CD4-positive, alpha-beta T cell (primary cell): ENCODE measurements at places on chromosomes 4 and X.
A peak's percentile ranks its signal among the peaks of the same experiment; 100 is the strongest.

DNA sequence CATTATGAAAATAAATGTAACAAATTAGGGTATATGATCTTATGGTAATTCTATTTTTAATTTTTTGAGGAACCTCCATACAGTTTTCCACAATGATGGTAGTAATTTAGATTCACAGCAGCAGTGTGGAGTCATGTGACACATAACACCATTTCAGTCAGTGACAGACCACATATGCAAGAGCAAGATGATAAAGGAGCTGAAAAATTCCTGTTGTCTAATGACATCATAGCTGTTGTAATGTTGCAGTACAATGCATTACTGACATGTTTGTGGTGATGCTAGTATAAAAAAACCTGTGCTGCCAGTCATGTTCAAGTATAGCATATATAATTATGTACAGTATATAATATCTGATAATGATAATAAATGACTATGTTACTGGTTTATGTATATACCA, 28.5 kb downstream of the EMCN start:
- no peak for DNase-seq

DNA sequence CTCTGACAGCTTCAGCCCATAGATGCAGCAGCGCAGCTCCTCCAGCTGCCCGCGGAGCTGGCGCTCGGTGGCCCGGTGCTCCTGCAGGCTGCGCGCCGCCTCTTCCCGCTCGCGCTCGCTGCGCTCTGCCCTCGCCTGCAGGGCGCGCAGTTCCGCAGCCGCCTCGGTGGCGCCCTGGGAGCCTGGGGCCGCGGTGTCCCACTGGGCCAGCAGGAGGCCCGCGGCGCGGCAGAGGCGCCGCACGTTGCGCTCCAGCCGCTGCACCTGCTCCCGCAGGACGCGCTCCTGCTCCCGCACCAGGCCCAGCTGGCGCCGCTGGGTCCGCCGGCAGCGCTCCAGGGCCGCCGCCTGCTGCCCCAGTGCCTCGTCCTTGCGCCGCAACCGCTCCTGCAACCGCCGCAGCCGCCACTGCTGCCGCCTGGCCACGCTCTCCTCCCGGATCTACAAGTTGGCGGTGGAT, 10.1 kb downstream of the C4orf50 start:
- no peak for DNase-seq

DNA sequence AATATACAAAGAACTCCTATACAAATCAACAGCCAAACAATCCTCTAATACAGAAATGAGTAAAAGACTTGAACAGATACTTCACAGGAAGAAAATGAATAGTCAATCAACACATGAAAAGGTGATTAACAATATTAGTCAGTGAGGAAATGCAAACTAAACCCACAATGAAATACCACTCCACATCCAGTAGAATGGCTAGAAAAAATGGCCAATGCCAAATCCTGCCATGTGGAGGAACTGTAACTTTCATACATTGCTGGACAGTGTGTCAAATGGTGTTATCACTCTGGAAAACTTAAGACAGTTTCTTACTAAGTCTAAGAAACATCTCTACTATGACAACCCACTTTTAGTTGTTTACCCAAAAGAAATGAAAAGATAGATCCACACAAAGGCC, 59.5 kb downstream of the NSG1 start:
- DNase-seq: no peak

- DNase-seq: no peak
Observed at GRCh38 chr4:169254546-169254983, 16.2 kb downstream of the SH3RF1 start.

DNA sequence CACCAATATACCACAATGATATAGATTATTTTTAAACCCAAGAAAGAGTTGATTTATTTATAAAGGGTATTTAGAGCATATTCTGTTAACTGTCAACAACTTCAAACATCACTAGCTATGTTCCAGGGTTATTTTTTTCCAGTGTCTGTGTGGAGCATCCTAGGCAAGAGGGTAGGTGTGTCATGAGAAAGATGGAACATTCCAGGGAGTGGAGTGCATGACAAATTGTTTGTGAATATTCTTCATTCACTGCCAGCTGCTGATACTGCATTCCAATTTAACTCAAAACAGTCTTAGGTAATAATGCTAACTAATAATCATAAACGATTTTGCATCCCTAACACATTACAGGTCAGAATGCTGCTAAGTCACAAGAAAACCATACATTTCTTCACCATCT, 148.7 kb upstream of the RASGEF1B start:
- no peak for DNase-seq

DNA sequence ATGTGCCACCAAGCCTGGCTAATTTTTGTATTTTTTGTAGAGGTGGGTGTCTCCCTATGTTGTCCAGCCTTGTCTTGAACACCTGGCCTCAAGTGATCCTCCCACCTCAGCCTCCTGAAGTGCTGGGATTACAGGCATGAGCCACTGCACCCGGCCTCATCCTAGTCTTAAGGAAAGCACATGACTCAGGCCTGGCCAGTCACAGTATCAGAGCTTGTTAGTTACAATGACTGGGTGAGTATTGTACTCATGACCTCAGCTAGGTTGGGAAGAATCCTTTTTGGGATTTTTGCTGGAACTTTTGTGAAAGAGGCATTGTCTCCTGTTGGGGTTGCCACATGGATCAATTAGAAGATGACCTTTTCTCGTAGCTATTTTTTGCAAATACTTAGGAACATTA, 292.8 kb downstream of the RAPGEF2 start:
- DNase-seq: no peak

DNA sequence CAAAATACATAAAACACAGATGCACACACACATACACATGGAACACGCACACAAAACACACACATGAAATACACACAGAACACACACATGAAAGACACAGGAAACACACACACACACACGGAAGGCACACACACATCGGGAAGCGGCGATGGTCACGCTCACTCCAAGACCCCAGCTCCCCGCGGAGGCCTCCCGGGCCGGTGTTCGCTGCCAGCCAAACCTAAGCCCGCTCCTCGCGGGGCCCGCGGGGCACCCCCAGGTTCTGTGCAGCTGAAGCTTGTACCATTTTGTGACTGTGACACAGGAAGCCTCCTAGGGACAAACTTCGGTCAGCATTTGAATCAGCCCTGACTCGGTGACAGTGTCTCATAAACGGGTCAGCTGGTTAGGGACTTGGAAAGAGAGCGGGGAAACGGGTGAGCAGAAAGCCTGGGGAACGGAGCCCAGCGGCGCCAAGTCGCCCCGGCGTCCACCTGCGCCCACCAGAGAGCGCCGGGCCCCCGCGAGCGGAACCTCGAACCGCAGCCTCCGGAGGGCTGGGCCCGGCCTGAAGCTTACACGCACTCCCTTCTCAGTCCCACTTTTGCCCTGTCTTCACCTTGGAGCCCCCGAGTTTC, 32.1 kb downstream of the F11 start:
- DNase-seq: no peak

GRCh38 chr4:131613086-131613823, 1535.8 kb upstream of the PCDH10 start:
- DNase-seq: no peak

DNA sequence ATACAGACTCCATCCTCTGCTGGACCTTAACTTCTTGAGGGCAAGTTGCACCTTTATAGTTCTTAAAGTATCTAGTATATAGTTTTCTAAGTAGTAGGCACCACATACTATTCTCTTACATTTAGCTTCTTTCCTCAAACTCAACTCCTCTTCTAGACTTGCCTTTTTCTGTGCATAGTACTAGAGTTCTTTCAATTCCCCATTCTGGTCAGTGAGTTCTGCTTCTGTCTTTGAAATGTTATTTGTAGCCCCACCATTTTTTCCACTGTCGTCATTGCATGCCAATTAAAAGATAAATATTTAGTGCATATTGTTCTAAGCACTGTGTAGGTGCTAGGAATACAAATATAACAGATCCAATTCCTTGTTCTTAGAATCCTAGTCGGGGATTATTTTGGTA, 31.6 kb downstream of the CDKL5 start:
- no peak for DNase-seq

DNA sequence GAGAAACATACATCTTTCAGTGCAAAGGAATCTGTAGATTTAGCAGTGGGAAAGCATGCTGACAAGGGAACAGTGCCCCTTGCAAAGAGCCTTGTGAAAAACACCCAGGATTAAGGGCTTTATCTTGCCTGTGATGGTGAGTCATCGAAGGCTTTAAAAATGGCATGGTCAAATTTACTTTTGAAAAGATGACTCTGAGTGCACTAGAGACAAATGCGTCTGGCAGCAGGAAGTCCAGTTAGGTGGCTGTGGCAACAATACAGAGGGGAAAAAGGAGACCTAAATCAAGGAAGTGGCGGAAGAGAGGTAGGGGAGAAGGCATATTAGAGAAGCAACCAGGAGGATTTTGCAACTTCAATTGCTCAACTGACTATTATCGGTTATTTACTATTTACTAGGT, 472.6 kb upstream of the CPEB2 start:
- DNase-seq: no peak

DNA sequence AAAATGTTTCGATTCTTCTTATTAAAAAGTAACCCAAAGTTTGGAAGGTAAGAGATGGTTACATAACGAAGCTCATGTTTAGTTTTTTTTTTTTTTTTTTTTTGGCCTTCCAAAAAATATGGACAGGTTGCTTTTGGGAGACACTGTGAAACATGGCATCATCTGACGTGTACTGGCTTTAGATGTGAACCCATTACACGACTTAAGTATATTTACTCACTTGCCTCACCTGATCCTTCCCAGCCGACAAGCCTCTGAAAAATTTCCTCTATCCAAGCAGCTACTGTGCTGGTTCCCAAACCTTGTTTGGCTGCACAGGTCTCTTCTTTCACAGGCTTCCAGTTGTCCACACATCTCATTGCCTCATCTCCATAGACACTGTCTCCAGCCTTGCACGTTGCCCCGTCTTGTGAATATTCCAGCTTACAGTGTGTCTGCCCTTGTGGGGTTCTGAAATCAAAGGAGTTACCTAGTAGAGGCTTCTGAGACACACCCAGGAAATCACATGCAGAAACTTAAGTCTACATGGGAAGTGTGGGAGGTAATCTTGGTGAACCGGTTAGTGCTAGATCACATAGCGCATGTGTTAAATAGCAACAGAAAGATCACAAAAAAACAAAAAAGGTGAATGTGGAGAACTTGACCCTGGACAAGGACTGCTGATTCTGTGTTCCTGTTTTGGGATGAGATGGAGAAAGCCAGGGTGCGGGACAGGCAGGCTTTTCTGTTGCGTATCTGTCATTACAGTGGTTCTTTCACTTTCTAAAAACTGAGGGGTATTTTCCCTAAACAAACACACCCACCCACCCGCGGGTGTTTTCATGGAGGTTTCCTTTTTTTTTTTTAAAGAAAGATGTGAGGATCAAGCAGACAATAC, 328.6 kb downstream of the ARHGAP10 start:
- DNase-seq: peak; percentile 65

GRCh38 chr4:3572363-3572762, 40.1 kb upstream of the LRPAP1 start:
- DNase-seq: no peak

GRCh38 chr4:105831189-105831588, 64.1 kb upstream of the NPNT start:
- no peak for DNase-seq

DNA sequence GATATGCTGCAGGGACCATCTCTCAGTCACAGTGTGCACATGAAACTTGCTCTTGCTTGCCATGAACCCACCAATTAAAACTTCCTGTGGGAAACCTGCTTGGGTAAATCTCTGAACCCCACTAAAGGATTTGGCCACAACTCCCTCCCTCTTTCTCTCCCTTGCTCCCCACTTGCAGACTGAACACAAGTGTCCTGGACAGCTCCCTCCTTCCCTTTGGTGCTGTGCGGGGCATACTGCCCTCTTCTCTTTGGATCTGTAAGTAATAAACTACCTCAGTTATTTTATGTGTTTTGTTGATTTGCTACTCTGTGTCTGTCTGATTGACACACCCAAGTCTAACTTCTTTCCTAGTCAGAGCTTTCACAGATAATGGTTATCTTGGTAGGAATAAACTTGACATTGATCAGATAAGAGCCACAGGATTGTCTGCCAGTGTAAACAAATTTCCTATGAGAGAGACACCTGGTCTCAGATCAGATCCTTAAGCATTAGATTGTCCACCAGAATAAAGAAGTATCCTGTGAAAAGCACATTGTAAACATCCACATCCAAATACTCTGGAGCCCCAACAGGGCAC, 41.8 kb downstream of the SULT1E1 start:
- no peak for DNase-seq

- peak; percentile 35 for DNase-seq
Observed at GRCh38 chrX:7147413-7147977, at the start of gene STS. Gene STS, plus strand, starts transcription at chrX:7147712. Its CDS starts 105,488 bp downstream, at chrX:7253200.

DNA sequence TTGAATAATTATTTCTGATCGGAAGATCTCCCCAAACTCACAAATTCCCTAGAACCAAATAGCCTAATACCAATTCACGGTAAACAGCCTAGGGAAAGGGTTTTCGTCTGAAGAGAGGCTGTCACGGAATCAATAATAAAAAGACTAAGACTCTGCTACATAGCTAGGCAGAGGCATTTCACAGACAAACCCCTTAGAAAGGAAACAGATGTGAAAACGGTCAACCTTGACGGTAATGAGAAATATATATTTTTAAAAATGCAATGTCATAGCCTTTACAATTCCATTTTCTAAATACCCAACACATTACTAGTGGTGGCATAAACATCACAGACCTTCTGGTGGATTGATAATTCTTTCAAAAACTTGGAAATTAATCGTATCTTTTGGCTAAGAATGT, 28.4 kb downstream of the PROM1 start:
- no peak for DNase-seq

DNA sequence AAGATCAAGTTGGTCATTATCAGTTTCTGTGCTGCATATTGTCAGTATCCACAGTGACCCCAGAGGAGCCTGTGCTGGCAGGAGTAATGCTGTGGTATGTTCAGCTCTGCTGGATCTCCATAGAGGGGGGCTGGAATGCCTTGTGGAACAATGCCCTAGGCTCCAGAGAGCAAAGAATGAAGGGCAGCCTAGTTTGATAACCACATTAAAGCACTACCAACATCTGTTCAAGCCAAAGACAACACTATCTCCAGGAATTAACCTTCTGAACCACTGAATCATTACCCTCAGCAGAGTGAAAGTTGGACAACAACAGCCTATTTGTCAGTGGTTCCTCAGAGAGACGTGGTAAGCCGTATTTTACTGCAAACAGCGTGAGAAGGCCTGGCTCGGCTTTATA, 192.3 kb upstream of the CXorf66 start:
- DNase-seq: no peak

GRCh38 chr4:48780865-48781214, 761 bp upstream of the FRYL start:
- DNase-seq: no peak
